ENCODE measurements at places on chromosomes 12 and 14.

DNA sequence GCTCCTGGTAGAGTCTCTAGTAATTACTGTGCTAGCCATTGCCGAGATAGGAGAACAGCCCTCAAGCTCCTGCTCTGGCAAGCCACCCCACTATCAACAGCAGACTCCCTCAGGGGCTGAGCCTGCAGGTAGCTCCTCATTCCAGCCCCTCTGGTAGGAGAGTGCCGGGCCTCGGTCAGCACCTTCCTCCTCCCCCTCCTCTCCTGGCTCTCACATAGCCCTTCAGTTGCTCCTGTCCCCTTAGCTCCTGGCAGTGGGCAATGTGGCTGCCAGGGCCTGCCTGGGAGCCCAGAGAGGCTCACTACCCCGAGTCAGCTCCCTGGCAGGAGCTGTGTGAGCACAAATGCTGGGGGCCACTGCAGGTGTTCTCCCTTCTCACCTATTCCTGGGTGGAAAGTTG is 52.0 kb downstream of the IQSEC3 start:
- DNase-seq: no peak

GRCh38 chr14:28656704-28657255 is 109.8 kb upstream of the FOXG1 start:
- no peak for DNase-seq

DNA sequence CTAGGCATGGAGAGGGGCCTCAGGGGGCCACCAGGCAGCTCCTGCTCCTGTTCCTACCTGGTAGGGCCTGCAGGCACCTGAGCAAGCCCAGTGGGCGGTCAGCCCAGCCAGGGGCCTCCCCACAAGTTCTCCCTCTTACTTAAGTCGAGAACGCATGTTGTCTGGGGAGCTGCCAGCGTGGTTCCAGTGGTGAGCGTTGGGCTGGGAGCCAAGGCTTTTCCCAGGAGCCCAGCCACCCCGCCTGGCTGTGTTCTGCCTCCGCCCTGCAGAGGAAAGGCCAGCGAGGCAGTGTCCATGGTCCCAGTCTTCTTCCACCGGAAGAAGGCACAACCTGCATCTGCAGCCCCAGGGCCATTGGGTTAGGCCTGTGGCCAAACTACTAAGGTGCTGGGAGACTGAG is 1.4 kb downstream of the C14orf180 start:
- no peak for DNase-seq

DNA sequence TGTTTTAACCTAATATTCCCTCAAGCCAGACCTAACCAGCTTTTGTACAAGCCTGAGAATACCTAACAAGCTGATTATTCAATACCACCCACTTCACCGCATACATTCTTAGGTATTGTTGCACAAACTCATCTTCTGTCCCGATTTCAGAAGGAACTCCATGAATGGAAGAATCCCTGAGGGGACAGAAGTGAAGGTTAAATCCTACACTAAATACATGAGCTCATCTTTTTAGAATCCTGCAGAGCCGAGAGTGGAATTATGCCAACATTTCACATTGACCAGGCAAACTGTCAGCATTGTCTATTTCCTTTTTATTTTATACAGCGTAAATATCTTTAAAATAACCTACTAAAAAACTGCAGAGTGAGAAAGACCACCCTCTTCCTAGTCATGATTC is 140.7 kb upstream of the PRICKLE1 start:
- peak; percentile 51 for DNase-seq

DNA sequence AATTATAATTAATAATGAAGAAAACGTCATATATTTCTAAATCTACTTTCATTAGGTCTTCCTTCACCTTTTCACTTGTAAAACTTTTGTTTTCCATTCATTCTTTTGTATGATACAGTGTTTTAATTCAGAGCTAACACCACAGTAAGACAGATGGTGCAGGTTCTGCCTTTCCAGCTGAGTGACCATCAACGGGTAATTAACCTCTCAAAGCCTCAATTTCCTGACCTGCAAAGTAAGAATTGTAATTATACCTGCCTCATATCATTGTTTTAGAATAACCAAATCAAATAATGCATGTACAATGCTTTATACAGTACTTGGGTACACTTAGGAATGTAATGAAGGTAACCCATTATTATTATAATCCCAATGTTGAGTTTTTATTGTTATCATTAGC is 157.6 kb downstream of the FOXA1 start:
- no peak for DNase-seq

DNA sequence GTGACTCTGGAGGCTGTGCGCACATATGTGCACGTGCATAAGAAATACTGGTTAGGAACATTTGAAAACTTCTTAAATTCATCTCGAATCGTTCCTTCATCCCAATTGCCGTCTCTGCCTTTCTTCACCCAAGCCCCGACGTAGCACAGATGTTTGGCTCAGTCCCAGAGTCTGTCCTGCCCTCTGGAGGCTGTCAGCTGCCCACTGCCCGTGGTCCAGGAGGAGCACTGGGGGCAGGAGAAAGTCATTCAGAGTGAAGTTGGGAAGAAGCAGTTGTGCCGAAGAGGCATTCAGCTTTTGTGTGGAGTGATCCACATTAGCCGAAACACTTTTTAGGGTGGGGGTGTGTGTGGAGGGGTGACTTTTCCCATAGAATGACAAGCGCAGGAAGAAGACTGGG is 124.9 kb downstream of the TSPAN9 start:
- no peak for DNase-seq

- no peak for DNase-seq
Observed at GRCh38 chr14:71448431-71449315, 483.6 kb upstream of the RGS6 start.

GRCh38 chr12:6167327-6168280 is 32.6 kb upstream of the CD9 start:
- peak; percentile 97 for DNase-seq

GRCh38 chr12:105783983-105784947 is 354.5 kb downstream of the NUAK1 start:
- DNase-seq: peak; percentile 16

DNA sequence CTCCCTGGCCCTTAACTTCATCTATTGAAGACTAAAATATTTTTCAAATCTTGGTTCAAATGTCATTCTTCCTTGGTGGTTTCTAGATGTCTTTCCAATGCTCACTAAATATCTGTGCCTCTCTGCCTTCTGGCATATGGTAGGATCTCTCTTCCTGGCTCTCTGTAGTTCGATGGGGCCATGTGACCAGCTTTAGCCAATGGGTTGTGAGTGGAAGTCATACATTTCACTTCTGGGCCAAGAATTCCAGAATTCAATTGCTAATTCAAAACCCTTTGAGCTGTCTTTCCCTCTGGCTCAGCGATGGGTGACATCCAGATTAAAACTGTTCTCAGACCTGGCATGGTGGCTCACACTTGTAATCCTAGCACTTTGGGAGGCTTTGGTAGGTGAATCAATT is 25.8 kb upstream of the CTDSP2 start:
- no peak for DNase-seq
